Activated naive CD4-positive, alpha-beta T cell (primary cell): ENCODE measurements at places on chromosomes 2 and 18.

DNA sequence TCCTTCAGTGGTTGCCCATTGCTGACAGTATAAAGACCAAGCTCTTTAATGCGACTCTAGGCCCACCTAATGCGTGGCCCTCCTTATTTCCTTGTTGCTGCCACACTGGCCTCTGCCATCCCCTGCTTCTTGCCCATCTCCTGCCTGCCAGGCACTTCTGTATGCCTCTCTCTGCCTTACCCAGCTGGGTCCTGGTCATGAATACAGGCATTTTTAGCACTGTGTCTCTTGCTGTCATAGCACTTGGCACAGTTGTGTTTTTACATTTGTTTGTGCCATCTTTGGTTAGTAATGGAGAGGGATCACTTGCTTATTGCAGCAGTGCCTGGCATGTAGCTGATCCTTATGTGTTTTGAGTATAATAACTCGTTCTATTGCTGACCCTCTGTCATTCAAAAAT is 38.7 kb downstream of the MAP4K4 start:
- no peak for DNase-seq

GRCh38 chr2:54599326-54599710 is 124.1 kb upstream of the EML6 start:
- DNase-seq: no peak

DNA sequence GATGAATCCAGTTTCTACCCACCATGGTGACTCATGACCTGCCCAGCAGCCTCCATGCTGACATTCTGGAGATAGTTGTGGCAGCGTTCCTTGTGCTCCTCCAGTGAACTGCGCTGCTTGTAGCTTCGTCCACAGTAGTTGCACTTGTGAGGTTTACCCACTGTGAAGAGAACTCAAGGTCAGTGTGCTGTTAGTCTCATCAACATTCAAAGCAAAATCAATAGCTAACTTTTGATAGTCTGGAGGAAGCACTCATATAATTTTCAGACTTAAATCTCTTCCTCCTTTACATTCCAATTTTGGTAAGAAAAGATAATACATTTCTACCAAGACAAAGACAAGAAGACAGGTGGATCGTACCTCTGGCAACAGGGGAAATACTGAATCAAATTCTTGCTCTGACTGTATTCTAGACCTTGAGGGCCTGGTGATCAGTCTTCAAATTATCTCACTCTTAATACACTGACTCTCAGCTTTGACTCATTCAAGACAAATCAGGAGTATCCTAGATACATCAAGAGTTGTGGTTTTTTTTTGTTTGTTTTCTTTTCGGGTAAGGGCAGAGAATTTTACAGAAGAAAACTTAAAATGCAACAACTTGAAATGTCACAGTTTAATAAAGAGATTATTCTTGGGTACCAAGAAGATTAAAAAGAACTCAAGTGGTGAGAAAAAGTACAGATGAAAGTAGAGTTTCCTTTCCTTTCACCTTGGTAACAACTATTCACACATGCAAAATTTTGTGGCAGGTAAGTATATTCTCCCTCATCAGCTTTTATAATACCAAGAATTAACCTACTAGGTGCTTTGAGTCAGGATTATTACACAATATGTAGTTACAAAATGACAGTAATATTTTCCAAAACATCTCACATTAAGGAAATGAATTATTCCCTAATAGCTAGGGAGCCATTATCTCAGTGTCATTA is 129.2 kb downstream of the IKZF2 start:
- no peak for DNase-seq

DNA sequence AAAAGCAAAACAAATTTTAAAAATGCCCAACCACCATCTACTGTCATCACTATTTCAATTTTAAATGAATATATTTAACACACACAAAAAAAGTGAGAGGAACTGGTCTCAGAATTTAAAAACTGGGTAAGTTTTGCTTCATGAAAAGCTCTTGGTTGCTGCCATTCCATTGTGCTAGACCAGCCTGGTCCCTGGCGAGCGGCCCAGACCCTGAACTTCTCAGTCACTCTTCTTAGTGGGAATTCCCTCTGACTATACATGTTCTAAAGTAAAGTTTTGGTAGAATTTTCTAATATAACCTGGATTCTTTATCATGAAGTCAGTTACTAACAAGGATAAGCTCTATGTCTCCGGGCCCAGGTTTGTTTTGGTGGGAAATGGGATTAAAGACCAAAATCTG is 34.8 kb upstream of the TMEM177 start:
- DNase-seq: no peak

GRCh38 chr2:238202326-238203093 is 985 bp downstream of the ILKAP start:
- no peak for DNase-seq

GRCh38 chr18:28916456-28916855 is 739.5 kb upstream of the CDH2 start:
- no peak for DNase-seq

DNA sequence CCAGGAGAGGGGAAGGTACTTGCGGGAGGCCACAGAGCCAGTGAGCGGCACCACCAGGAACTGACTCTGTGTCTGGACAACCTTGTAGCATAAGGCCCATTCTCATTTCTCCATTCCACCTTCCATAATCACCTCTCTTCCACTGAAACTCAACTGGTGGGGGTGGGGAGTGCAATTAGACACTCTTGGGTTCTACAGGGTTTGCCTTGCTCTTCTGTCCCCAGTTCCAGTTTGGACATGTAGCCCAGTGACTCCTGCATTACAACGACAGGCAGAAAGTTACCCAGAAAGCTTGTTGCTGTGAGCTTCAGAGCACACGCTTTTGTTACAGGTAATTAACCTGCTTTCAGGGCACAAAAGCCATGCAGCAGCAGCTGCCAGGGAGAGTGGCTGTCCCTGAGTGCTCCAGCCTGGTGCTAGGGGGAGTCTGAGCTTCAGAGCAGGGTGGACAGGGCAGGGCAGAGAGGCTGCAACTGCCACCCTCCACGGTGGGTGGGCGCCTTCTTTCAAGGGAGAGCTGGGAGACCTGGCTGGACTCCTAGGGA is 65.2 kb downstream of the COPS8 start:
- DNase-seq: no peak
